ENCODE measurements at places on chromosomes 6 and 20.

- DNase-seq: no peak
These were observed 8.5 kb upstream of the MRPS10 start for GRCh38 chr6:42226161-42226611.

DNA sequence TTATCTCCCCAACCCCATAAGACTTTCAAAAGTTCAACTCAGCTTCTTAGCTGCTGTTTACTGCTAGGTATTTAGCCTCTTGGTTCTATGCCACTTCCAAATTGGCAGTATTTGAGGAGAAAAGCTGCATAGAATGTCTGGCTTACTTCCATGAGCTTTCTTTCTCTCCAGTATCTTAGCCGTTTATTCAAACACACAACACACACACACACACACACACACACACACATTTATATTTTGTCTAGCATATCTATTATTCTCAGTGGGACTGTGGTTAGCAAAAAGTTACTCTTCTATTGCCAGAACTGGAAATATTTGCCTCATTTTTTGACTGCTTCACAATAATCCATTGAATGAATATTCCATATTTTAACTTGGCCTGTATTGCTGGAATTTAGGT is 634.2 kb upstream of the IMPG1 start:
- DNase-seq: no peak

GRCh38 chr6:12163744-12164507 is 126.2 kb upstream of the EDN1 start:
- DNase-seq: no peak

- no peak for DNase-seq
These were observed 114.7 kb upstream of the BACH2 start for GRCh38 chr6:90411292-90411781.

GRCh38 chr6:150987371-150987828 is 121.9 kb downstream of the MTHFD1L start:
- no peak for DNase-seq

DNA sequence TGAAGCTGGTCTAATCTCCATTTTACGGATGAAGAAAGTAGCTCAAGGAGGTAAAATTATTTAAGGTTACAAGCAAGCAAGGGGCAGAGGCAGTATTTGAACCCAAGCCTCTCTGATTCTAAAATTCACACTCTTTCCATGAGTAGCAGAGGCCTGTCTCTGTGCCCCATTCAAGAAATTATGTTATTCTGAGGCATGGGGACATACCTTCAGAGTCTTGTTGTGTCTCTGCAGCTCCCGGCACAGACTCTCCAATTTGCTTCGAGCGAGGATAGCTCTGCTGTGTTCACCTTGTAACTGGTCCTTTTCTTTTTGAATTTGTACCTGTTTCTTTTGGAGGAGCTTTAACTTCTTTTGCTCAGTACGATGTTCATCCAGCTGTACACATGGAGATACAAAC is 21.5 kb downstream of the TXLNB start:
- DNase-seq: no peak

- DNase-seq: no peak
These were observed 3.3 kb downstream of the CAPN11 start for GRCh38 chr6:44161997-44162338.

GRCh38 chr20:37347891-37348791 is 2.2 kb downstream of the SRC start:
- no peak for DNase-seq

- DNase-seq: peak; percentile 2
These were observed 227.4 kb downstream of the DLL1 start for GRCh38 chr6:170063431-170063830.

DNA sequence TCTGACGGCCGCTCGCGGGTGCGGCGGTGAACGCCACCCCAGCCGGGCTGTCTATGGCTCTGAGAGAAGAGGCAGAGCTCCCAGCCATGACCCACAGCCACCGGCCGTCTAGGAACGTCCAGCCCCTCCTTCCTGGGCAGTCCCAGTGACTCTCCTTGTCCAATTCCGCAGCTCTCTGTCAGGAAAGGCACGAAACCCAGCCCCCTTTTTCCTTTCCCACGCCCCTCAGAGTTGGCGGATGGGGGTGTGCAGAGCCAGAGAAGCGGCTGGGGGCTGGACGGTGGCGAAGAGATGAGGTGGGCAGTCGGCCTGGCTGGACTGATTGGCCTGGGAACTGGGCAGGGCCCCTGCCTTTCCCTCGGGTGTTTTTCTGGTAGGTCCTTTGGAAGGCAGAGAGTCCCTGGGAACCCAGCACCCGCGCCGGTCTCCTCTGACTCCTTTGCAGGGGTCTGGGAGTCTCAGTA is 1.5 kb downstream of the EBF4 start:
- DNase-seq: no peak

- DNase-seq: no peak
These were observed 2.9 kb downstream of the ATXN1 start for GRCh38 chr6:16758163-16758975.

DNA sequence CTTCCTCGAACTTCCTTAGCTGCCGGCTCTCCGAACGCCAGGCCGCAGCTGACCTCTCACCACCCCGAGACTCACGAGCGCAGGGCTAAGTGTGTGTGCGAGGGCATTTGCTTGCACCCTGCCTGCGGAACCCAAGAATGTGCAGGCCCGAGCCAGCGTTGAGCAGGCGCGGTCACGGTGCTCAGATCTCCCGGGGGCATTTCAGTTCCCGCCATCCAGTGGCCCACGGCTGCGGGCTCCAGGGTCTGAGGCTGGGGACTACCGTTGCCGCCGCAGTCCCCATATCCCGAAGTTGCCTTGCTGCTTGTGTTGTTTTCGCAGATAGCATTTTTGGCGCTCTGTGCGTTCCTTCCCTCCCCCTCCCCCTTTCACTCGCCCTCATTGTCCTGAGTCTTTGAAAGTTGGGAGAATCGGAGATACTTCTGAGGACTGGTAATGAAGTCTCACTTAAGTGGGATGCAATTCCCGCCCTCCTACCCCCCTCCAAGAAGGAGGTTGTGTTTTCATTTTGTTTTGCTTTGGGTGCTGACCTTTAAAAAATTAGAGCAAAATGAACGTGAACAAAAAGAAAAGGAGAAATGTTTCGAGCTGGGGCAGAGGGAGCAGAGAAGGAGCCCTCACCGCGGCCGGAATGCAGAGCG is 1.7 kb downstream of the NR2E1 start:
- DNase-seq: no peak

DNA sequence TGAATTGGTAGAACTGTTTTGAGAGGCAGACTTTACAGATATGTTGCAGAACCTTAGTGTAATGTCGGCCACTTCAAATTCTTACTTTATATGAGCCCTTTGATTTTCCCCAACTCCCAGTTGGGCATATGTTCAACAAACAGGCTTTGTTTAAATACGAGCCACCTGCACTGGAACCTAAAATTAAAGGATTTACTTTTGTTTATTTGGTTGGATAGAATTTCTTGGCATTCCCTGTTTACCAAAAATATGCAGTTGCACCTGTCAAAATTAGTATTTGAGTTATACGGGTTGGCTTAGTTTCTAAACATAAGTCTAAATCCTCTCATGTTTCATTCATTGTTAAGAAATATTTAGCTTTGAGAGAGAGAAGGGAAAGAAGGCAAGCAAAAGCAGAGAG is 2.4 kb upstream of the GLYATL3 start:
- no peak for DNase-seq

DNA sequence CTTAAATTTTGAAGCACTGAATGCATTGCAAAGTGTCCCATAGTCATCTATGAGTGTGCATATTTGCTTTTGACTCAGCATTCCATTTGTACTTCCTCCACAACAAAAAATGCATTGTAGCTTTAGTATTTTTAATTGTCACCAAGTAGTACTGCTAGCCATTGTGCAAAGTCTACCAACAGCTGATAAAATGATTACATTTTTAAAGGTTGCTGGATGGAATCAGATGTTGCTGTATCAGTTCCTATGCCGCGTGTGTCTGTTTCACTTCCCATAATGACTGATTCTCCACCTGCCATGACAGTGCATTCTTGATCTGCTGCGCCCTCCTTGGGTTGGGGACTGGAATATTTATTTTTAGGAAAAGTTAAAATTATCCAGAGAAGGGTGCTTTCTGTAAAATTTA is 41.2 kb downstream of the SLX4IP start:
- no peak for DNase-seq
